Activated naive CD4-positive, alpha-beta T cell treated with anti-CD3 and anti-CD28 coated beads for 36 hours (primary cell): ENCODE measurements at places on chromosomes 16 and 17.
A peak's percentile ranks its signal among the peaks of the same experiment; 100 is the strongest.

- no peak for DNase-seq
Observed at GRCh38 chr17:8494021-8494420, 58.3 kb downstream of the NDEL1 start.

DNA sequence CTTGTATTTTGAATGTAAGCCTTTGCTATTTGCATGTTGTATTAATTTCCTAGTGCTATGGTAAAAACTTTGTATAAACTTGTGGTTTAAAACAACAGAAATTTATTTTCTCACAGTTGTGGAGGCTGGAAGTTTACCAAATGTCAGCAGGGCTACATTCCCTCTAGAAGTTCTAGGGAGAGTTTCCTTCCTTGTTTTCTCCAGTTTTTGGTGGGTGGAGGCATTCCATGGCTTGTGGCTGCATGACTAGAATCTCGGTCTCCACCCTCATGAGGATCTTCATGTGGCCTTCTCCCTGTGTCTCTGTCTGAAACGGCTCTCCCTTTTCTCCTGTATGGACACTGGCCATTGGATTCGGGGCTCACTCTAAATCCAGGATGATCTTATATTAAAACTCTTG lies 482.2 kb upstream of the GOT2 start:
- no peak for DNase-seq

- no peak for DNase-seq
Observed at GRCh38 chr17:16259926-16260325, 42.9 kb downstream of the PIGL start.

DNA sequence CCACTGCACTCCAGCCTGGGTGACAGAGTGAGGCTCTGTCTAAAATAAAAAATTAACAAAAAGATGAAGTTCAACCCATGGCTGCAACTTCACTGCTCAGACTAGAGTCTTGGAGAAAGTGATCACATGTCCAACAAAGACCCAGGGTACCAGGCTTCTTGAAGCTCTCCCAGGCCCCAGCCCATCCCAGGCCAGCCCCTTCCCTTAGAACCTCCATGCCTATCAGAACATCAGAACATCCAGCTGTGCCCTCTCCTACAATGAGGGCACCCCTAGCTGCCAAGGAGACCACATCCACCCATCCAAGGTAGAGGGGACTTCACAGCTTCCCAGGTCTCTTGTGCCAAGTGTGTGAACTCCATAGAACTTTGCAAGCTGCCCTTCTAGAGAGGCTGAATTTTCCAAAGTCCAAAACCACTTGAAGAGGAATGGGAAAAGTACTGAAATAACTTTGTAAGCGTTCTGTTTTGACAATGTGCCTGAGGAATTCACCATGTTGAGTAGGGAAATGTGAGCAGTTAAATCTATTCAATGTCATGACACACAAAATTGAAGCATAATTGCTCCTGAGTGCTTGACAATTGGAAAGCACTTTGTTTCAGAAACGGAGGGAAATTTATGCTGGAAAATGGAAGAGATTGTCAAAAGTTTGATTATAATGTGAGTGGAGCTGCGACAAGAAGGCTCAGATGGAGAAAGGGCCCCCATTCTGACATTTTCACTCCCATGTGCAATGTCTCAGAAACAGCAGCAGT lies 230.4 kb downstream of the ZNF423 start:
- no peak for DNase-seq

DNA sequence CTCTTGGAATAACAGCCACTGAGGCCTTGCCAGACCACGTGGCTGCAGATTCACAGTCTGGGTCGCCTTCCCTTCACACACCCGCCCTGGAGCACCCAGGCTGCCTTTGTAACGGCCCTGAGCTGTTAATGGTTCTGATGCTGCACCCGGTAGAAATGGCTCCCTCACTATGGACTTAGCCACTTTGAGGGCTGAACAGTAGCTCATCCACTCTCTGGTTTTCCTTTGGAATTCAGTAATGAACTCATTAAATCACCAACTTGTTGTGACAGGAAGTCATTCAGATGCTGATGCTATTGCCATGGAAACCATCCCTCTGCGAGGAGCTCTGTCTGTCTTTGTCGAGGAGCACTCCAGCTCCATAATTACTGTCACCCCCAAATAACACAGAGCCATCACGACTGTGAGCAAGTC lies 59.2 kb downstream of the CDK5R1 start:
- no peak for DNase-seq

DNA sequence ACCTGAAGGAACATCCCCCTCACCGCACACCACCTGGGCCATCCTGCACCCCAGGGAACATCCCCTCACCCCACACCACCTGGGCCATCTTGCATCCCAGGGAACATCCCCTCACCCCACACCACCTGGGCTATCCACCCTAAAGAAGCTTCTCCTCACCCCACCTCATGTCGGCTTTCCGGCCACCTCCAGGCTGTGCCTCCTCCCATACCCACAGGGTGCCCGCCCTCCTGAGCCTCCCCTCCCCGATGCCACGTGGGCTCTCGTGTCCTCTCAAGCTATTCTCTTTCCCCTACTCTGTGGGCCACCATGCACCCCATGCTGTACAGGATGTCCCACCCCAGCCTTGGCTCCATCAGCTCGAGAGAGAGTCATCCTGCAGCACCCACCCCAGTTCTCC lies 18.0 kb downstream of the MYLK3 start:
- no peak for DNase-seq

- no peak for DNase-seq
Observed at GRCh38 chr17:32463304-32463703, 19.0 kb downstream of the PSMD11 start.

GRCh38 chr16:29844575-29845331 lies 18.3 kb downstream of the CDIPT start:
- no peak for DNase-seq

DNA sequence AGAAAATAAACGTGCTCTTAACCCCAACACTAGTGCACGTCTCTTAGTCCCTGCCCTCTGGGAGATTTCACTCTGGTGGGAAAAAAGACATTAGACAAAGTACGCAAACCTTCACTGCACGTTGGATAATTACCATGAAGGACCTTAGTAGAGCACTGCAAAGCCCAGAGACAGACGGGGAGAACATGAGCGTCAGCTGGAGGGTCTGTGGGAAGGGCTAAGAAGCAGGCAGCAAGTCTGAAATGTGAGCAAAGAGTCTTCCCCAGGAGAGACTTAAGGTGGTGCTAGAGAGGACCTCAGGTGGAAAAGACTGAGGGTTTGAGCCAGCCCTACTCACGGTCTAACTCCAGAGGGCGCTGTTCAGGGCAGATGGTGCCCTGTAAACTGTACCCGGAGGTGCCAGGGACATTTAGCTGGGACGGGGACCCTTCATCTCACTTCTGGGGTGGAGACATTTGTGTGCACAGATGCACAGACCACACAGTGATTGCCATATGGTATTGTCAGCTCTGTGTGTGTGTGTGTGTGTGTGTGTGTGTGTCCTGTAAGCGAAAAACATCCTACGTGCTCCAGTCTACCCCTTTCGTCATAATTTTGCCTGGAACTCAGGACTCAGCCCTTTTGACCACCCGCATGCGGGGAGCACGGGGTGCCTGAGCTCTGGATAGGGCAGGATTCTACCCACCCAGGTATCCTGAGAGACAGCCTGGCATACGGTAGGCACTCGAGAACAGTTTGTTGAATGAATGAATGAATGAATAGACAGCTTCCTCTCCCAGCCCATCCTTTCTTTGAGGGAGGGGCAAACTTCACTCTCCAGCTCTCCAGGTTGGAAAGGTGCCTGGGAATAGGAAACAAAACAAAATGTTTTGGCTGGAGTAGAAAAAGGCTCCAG lies 10.1 kb upstream of the STAC2 start:
- peak; percentile 76 for DNase-seq

- DNase-seq, result peak; percentile 73
Observed at GRCh38 chr16:4664538-4665418, 28.6 kb upstream of the NUDT16L1 start.

DNA sequence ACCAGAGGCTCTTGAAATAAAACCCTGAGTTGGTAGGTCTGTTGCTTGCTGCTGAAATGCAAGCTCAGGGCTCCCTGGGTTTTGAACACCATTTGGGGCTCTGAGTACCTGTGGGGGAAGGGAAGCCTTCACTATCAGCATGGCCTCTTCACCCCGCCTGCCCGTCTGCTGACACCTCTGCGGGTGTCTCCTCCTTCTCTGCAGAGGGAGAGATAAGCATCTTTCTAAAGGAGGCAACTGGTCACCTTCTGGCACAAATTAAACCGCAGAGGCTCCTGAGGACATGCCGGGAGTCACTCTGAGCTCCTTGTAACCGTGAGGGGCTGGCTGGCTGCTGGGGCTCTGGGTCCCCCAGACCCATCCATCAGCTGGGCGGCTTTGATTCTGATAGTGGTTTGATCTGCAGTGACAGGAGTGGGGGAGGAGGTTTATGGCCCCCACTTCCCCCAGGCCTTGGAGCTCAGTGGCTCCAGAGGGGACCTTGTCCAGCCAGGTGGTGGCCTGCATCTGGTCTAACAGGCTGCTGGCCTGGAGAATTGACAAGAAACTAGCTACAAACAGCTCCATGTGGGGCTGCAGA lies 123.5 kb downstream of the IRF8 start:
- DNase-seq, result no peak

GRCh38 chr16:66574531-66574930 lies 4.7 kb upstream of the CMTM2 start:
- no peak for DNase-seq

GRCh38 chr16:66058172-66058691 lies 308.3 kb upstream of the CDH5 start:
- no peak for DNase-seq

GRCh38 chr16:75746359-75746758 lies 20.1 kb upstream of the CPHXL start:
- DNase-seq, result no peak

GRCh38 chr17:2954898-2955445 lies 108.4 kb downstream of the OR1D5 start:
- peak; percentile 34 for DNase-seq

- peak; percentile 22 for DNase-seq
Observed at GRCh38 chr17:42422958-42423712, at the start of gene CAVIN1. TSS of gene CAVIN1 (minus strand) at chr17:42423256. CDS start at chr17:42423097, 159 bp downstream.

- no peak for DNase-seq
Observed at GRCh38 chr16:4011225-4011939, 104.9 kb downstream of the ADCY9 start.

DNA sequence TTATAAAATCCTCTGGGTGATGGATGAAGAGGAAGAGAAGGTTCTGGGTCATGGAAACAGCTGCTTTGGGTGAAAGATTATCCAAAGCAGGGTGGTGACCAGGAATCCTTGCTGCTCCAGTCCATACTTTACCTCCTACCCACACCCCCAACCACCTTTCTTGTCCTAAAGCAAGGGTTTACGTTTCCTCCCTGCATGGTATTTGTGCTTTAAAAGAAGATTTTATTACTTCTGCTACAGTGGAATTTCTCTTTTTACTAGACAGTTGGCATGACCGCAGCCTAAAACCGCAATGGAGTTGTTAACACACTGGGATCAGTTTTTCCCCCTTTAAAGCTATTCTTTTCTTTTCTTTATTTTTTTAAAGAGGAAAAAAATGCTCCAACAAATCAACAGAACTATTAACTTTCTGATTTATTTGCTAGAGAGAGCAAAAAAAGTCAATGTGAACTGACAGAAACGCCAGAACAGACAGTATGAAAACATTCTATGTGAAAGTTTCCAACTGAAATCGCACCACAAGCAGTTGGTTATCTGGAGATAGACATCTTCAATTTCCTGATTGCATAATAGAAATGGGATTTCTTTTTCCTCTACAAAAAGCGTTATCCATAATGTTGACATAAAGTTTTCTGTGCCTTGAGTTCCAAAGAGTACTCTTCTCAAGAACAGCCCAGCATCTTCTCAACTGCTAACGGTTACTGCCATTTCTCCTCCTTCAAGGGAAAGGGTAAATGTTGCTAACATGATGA lies 236.0 kb downstream of the IRX3 start:
- no peak for DNase-seq

DNA sequence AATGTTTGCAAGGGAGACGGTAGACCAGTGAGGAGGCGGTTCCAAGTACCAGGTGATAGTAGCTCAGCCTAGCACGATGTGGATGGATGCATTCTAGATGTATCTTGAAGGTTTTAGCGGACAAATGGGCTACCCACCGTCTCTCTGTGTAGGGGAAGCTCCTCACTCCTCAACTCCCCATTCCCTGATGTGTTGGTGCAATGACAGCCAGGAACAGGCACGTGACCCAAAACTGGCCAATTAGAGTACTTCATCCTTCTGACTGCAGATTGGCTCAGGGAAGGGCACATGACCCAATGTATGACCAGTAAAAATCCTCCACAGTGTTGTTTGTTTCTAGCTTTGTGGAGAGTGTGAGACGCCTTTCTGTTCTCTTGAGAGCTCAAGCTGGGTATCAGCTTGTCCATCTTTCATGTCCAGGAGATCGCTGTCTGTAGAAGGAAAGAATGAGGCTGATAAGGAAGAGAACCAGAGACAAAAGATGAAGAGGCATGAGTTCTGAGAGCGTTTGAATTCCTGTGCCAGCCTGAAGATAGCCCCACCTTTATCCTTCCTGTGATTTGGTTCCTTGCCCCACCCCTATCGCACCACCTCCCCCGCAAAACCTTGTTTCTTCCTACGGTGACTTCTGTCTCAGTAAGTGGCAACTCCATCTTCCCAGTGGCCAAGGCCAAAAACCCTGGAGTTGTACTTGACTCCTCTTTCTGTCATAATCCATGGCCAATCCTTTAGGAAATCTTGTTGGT lies 2.3 kb upstream of the BORCS6 start:
- DNase-seq, result peak; percentile 82

GRCh38 chr17:60151355-60151754 lies 1.6 kb downstream of the CA4 start:
- DNase-seq, result peak; percentile 52

DNA sequence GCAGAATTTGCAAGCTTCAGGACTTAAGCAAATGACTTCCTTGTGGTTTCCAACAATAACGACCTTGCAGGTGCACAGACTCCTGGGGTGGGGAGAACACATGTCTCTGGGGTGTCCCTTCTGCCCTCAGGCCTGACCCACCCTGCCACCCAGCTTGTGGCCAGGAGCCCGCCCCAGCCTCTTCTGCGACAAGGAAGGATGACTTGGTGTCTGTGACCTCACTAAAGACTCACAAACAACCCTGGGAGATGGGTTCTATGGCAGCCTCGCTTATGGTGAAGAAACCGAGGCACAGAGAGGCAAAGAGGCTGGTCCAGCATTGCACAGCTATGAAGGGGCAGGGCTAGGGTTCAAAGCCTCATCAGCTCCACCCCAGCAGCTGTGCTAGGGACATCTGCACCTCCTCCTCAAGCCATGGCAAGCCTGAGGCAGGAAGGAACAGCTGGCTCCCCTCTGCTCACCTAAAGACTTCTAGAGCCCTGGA lies 2.6 kb downstream of the ATP2A3 start:
- peak; percentile 63 for DNase-seq

- no peak for DNase-seq
Observed at GRCh38 chr17:70172923-70173322, 3.6 kb downstream of the KCNJ2 start.
